ENCODE measurements at places on chromosomes 6 and 20. TPM values are rescaled to one million over a fixed set of nuclear protein-coding genes. Genes with fewer than 3 reads are reported as not detected.

Gene RGL2
- 85.8 TPM for total RNA-seq

Gene ZSCAN23
- total RNA-seq: 1.7 TPM

Gene ABHD16B
- total RNA-seq: not detected

Gene TMC2
- total RNA-seq: not detected

Gene TFAP2D
- not detected for total RNA-seq

Gene ULBP1
- 0.33 TPM for total RNA-seq

Gene PNPLA1
- total RNA-seq: not detected

Gene LPA
- total RNA-seq: not detected

Gene RGS17
- 1.1 TPM for total RNA-seq

Gene OR2H2
- total RNA-seq: not detected

Gene GPSM3
- 22.8 TPM for total RNA-seq

Gene PDCD2
- 67.8 TPM for total RNA-seq

Gene PGC
- total RNA-seq: not detected

Gene HLA-DOB
- 0.46 TPM for total RNA-seq

Gene LY6G6F
- total RNA-seq: not detected

Gene FILIP1
- total RNA-seq: 12.6 TPM

Gene MC3R
- total RNA-seq: not detected

Gene PHF3
- 29.6 TPM for total RNA-seq
